Transverse colon (tissue), 4 donors: ENCODE measurements at places on chromosomes 1 and 21. TPM values are rescaled to one million over a fixed set of nuclear protein-coding genes. Genes with fewer than 3 reads are reported as not detected.

DIPK1A gene
- total RNA-seq: 17.9 TPM

RAB13 gene
- 4.0 TPM for total RNA-seq

S100A1 gene
- not detected for total RNA-seq

WLS gene
- total RNA-seq: 117 TPM

STK40 gene
- total RNA-seq: 34.0 TPM

DMRTA2 gene
- total RNA-seq: not detected
